ENCODE measurements at places on chromosomes 16 and 17.

DNA sequence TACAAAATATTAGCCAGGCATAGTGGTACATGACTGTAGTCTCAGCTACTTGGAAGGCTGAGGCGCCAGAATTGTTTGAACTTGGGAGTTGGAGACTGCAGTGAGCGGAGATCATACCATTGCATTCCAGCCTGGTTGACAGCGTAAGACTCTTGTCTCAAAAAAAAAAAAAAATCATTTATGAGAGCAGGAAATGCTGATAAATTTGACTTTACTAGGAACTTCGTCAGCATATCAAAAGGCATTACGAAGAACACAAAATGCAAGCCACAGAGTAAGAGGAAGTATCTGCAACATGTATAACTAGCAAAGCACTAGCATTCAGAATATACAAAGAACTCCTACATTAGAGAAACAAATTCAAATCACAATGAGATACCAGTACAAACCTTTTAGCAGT is 279.3 kb downstream of the ZFHX3 start:
- no peak for DNase-seq

DNA sequence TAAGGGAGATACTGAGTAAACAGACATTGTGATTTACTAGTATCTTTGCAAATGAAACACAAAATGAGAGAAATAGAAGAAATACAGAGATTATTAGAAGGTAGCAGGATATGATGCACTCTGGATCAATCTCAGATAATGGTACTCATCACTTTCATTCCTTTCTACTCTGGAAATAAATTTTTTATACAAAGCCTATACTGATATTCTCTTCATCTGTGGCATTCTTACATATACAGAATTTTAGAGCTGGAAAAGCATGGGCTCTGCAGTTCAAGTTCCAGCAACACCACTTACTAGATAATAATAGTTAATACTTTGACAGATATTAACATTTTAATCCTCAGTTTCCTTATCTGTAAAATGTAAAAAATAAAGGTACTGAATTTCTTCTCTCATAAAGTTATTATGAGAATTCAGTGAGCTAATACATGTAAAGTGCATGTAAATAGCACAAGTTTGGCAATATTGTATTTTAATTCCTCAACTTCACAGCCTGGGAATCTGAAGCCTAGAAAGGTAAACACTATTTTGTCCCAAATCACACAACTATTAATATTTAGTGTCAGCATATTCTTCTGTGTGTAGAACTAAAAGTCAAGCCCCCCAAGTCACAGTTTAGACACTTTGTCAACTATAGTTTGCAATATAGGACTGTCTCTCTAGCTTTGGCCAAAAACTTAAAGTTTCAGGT is 6.5 kb downstream of the RNF43 start:
- DNase-seq, result no peak

- peak; percentile 36 for DNase-seq
Measured at GRCh38 chr16:66717112-66717675, 20.7 kb upstream of the CMTM4 start.

DNA sequence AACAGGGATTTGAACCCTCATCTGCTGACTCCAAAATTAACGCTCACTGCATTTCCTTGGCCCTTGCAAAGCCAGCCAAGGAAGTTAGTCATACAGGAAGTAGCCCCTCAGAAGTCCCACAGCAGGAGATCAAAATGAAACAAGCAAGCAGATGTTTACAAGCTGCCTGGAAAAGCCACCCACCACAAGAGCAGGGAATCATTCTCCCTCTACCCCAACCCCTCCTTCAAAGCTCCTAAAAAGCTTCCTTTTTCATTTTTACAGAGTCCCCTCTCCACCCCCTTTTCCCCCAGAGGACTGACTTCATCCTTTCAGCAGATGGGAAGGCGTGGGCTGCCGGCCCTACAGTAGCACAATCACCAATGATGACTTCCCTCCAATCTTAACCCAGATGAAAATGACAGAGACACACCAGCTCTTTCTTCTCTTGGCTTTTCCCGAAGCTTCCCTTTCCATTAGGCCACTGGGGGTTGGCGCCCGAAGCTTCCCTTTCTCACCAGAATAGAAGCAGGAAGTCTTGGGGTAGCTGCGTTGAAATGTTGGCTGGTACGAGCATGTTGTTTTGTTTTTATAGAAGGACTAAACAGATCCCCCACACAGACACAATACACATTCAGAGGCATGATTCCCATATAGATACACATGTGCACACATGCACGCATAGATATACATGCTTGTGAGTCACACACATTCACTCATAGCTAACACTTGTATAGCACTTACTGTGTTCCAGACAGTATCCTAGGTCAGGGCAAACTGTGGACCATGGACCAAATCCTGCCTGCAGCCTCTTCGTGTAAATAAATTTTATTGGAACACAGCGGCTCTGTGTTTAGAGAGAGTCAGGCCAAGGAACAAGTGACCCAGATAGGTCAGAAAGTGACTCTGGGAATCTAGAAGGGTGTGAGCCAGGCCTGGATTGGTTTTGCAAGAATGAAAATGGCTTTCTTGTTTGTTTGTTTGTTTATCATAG is 17.4 kb downstream of the ITPRIPL2 start:
- peak; percentile 93 for DNase-seq

- no peak for DNase-seq
Measured at GRCh38 chr17:45229681-45230409, 8.2 kb downstream of the FMNL1 start.

Measured in HCEC 1CT (cell line).